ENCODE measurements at places on chromosomes 2 and 18.

GRCh38 chr2:130813722-130814121 is 23.0 kb upstream of the ARHGEF4 start:
- no peak for DNase-seq

GRCh38 chr2:72089537-72089936 is 58.1 kb downstream of the CYP26B1 start:
- no peak for DNase-seq

DNA sequence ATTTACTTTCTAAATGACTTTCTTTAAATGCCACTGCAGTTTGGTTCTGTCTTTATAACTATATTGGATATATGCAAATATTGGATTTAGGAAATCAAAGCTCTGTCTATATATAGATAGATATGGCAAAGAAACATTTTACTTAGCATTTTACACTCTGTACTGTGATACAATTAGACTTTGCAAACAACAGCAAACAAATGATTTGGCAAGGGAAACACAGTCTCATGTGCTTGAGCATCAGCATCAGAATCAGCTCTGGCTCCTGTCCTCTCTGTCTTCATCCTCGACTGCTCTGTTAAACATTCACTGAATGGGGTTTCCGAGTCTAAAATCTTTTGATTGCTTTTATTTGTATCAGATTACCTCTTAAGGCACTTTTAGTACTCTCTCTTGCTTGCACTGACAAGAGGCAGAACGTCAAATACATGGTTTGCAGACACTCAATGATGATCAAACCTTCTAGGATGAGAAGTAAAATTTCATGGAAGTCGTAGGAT is 176.8 kb upstream of the LRP1B start:
- DNase-seq: no peak

DNA sequence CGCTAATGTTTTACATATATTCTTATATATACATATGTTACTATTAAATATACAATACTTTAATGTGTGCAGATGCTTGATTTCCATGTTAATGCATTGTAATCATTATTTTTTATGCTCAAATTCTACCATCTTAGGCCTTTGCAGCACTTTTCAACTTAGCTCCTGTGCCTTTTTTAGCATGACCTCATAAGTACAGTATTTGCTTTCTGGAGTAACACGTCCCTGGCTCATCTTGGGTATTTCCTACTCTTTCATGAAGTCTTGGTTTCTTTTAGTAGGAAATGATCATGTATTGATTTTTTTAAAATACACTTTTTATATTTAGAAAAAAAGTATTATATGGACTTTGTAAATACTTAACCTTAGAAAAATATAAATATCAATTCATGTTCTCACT is 36.5 kb downstream of the CAB39 start:
- DNase-seq: no peak

- no peak for DNase-seq
These were observed 86.7 kb upstream of the CTAGE1 start for GRCh38 chr18:22504251-22505030.

DNA sequence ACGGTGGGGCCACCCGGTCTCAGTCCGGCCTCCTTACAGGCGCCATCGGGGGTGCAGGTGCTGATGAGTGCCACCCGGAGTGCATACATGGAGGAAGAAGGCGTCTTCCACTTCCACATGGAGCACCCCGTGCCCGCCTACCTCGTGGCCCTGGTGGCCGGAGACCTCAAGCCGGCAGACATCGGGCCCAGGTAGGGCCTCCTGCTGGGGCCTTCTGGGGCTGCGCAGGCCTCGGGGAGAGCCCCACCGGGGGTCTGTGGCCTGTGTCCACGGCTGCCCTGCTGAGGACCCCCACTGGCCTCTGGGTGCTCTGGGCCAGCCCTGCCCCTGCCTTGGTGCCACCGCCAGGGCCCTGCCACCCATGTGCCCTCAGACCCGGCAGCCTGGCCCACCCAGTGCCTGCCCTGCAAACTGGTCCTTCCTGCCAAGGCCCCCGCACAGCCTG is 4.8 kb downstream of the RNPEPL1 start:
- no peak for DNase-seq

DNA sequence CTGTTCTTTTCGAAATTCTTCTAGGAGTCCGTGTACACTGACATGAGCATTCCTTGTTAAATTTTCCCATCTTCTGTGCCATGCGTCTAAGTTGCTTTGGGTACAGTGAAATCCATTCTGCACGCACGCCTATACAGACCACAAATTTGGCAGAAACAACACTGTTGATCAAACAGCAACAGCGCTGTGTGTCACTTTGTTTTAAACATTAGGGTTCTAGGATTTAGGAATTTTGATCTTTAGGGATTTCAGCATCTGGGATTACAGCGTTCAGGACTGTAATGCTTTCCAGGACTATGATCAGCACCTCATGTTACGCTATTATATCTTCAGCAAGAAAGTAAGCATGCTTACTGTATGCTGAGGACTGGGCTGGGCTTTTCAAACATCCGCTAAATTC is 47.1 kb upstream of the FHL2 start:
- DNase-seq: no peak

GRCh38 chr2:33420726-33421125 is 55.7 kb upstream of the RASGRP3 start:
- DNase-seq: no peak

DNA sequence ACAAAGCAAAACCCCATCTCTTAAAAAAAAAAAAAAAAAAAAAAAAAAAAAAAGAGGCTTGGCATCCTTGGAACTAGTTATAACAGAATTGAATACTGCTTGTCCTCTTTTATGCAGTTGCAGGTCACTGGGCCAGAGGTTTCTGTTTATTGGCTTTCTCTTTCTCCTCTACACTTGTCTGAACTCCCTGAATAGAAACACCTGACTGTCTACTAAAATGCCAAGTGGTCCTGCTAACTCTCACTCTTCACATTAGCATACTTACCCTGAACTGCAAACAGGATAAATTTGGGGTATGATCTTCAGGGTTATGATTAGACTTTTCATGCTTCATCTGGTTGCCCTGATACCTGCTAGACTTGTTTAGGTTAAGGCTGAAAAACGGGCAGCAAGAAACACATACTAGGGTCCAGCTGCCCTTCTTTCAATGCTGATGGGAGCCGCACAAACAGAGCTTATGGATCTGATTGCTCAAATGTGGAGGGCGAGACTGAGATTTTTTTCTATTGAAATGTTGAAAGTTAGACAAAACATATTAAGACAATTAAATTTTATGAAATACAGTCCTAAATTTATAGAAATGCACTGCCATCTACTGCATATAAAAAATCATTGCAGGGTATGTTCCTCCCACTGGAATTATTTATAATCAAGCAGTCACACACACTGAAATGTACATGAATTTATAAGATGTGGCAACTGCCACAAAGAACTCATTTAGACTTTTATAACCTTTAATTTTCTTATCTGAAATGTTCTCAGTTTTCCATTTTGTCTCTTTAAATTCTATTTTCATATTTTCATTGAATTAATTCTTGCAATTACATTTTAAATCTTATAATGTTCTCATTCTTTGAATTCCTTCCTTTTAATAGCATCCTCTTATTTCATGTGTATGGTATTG is 40.8 kb downstream of the GTF3C3 start:
- no peak for DNase-seq

GRCh38 chr2:120429586-120430500 is 83.9 kb downstream of the INHBB start:
- DNase-seq: no peak

All from activated CD8-positive, alpha-beta memory T cell treated with anti-CD3 and anti-CD28 coated beads for 1 hour (primary cell).